ENCODE measurements at places on chromosomes 3 and 15. TPM values are rescaled to one million over a fixed set of nuclear protein-coding genes. Genes with fewer than 3 reads are reported as not detected.

The ROPN1B gene
- 2.0 TPM for total RNA-seq

The PP2D1 gene
- not detected for total RNA-seq

The SAMMSON gene
- total RNA-seq: not detected

The DGKG gene
- total RNA-seq: 7.3 TPM

DNA sequence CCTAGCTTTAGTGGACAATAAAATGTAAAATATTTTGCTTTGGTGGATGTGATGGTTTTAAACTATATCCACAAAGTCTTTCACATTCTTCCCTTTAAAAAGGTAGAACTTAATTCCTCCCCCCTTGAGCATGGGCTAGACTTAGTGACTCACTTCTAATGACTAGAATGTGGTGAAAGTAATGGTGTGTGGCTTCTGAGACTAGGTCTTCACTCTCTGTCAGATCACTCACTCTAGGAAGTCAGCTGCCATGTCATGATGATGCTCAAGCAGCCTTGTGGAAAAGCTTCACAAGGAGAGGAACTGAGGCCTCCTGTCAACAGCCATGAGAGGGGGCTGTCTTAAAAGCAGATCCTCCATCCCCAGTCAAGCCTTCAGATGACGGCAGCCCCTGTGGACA lies 4.2 kb downstream of the LRRC2 start:
- DNase-seq: no peak

GRCh38 chr3:101119535-101119934 lies 126.3 kb upstream of the ABI3BP start:
- DNase-seq: no peak

DNA sequence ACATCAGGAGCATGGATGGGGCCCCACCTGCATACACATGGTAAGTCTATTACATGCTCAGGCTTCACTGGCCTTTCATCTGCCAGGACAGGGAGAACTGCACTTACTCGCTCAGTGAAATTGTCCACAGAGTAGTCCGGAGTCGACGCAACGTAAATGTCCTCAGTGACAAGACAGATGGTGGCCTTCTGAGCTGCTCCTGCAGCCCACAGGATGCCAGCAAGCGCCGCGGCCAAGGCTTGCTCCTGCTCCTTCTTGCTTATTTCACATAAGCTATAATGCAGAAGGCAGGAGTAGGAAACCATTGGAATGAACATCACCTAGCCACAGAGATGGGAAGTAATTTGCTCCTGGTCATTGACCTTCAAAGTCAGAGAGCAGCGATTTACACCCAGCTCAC lies 14.4 kb downstream of the MINDY4B start:
- DNase-seq: no peak
